Stimulated activated CD8-positive, alpha-beta memory T cell treated with anti-CD3 and anti-CD28 coated beads, Interleukin-4, amount 100 ng/mL, for 4 hours (primary cell): ENCODE measurements at places on chromosomes 11 and 22.

DNA sequence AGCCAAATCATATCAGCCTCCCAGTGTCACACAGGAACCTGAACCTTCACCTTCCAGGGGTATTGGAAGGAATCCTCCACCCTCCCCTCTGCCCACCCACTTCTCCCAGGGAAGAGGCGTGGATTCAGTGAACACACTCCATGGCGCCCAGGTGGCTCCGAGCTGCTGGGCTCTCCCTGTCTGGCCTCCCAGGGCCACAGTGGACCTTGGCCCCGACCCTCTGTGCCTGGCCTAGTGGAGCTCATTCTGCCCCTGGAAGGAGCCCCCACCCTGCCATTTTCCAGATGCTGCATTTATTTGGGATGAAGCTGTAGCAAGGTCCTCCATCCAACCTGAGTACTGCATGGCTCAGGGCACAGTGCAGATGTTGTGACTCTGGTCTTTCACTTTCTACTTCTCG lies 1340.1 kb downstream of the TBC1D22A start:
- no peak for DNase-seq

DNA sequence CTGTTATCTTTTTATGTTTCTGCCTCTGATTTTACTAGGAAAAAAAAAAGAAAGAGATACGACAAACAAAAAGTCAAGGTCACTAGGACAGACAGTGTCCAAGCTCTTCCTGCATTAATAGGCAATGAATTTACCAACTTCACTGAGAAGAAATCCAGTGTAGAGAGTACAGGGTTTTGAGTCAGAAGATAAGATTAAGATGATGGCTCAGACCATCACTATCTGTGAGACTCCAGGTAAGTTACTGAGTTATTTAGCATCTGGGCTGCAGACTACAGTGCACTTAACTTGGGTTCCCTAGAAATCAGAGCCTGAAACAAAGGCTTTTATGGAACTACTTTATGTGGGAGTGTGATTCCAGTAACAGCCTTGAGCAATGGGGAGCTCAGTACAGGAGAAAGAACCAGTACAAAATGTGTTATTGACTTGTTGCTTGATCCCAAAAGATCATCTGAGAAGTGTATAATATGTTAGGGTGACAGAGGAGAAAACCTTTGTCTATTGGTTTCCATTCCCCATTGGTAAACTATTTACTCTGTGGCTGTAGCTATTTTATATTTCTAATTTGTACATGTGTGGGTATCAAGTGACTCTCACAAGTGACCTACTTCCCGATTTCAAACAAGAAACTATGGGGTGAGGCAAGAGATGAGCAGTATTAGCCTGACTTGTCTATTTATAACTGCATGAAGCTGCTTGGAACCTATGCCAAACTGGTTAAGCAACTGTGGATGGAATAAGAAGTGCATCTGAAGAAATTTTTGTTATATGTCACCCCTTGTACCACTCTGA lies 395.8 kb downstream of the RAB38 start:
- no peak for DNase-seq

DNA sequence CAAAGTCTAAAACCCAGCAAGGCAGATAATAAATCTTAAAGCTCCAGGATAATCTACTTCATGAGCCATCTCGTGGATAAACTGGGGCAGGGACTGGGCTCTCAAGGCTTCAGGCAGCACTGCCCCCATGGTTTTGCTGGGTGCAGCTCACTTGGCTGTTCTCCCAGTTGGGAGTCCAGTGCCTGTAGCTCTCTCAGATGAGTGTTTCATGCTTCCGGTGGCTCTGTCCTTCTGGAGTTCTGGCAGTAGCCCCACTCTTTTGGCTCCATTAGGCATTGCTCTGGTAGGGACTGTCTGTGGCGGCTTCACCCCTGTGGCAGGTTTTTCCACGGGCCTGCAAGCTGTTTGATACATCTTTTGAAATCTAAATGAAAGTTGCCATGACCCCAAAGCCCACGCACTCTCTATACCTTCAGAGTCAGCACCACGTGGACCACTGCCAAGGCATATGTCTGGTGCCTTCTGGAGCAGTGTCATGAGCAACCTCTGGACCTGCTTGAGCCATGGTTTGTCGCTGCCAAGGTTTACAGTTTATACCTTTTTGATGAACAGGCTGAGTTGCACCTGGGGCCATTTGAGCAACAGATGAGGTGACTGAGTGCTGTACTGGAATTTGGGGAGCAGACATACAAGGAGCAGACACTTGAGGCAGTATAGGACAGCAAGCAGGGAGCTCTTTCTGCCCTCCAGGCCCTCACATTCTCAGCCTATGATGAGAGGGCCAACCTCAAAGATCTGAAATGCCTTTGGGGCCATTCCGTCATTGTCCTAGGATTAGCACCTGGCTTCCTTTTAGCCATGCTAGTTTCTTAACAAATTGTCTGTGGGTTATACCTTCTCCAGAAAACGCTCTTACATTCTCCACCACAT lies 48.6 kb downstream of the MTNR1B start:
- no peak for DNase-seq

- DNase-seq = no peak
Measured at GRCh38 chr11:79108851-79109250, 332.0 kb downstream of the TENM4 start.

- no peak for DNase-seq
Measured at GRCh38 chr11:134537941-134538340, 125.9 kb upstream of the B3GAT1 start.

- no peak for DNase-seq
Measured at GRCh38 chr11:16804104-16804947, 65.9 kb downstream of the C11orf58 start.

- peak; percentile 46 for DNase-seq
Measured at GRCh38 chr11:115504276-115505158, at the start of gene CADM1. Gene CADM1 (minus strand): TSS chr11:115504415.

GRCh38 chr11:125921042-125921441 lies 16.7 kb downstream of the DDX25 start:
- DNase-seq = no peak

GRCh38 chr11:12785901-12786300 lies 111.7 kb downstream of the TEAD1 start:
- DNase-seq = no peak

- no peak for DNase-seq
Measured at GRCh38 chr22:44575381-44576268, 77.6 kb upstream of the RTL6 start.

GRCh38 chr11:59200423-59200746 lies 12.3 kb downstream of the MPEG1 start:
- DNase-seq = no peak

DNA sequence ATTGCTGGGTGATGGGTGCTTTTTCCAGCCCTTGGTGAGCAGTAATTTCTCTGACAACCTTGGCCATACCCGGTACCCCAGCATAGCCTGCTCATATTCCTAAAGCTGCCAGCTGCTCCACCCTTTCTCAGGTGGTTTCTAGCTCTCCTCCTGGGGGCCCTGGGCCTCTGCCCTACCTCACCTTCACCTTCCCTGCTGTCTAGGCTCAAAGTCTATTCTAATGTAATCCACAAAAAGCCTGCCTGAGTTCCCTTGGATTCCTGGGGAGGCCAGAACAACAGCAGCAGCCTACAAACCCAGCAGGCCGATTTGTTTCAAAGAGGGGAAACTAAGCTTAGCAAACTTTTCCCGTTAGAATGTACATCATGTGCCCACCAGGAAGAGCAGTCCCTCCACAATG lies 117.6 kb downstream of the DSCAML1 start:
- DNase-seq = no peak

DNA sequence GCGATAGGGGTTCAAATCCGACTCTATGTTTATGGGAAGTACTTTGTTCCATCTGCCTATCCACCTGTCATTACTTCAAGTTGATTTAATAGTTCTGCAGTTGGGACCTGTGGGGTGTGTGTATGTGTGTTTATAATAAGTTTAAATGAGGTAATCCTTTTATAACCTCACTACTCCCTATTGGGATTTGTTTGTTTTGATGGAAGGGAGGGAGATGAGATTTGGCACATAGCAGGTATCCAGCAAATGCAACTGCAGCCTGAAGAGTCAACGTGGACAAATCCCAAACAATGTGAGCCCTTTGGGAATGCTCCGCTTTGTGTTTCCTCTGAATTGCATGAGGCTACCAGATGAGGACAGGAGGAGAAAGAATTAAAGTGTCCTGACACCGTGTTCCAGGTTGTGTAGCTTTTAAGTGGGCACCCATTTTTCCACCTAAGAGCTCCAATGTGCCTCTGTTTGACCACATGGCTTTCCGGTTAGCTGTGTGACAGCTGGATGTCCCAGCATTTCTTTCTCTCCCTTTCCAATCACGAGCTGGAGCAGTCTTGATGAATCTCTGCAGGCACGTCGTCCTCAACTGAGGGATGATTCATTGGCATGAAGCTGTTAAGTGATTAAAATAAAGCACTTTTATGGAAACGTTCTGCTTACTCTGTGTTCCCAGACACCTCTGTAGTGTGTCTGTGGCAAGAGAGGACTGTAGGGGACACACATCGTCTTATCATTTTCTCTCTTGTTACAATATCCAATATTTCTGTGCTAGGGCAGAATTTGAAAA lies 610.7 kb downstream of the NTM start:
- DNase-seq = no peak

DNA sequence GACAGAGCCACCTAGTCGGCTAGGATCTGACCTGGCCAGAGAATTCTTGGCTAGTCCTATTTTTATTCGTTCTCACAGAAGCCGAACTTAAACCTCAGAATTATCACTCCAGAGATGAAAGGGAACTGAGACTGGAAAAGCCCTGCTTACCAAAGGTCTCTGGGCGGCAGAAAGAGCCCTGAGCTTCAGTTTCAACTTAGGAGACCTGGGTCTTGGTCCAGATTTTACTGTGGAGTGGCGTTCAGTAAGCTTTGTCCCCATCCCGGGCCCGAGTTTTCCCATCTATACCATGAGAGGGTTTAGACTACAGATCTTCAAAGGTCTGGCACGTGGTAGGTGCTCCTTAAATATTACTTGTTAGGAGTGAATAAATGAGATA lies 516 bp downstream of the NEU3 start:
- DNase-seq = no peak

GRCh38 chr22:26334232-26334631 lies 94.8 kb upstream of the ASPHD2 start:
- no peak for DNase-seq

- DNase-seq = no peak
Measured at GRCh38 chr11:66958956-66959274, 732 bp upstream of the PC start.

DNA sequence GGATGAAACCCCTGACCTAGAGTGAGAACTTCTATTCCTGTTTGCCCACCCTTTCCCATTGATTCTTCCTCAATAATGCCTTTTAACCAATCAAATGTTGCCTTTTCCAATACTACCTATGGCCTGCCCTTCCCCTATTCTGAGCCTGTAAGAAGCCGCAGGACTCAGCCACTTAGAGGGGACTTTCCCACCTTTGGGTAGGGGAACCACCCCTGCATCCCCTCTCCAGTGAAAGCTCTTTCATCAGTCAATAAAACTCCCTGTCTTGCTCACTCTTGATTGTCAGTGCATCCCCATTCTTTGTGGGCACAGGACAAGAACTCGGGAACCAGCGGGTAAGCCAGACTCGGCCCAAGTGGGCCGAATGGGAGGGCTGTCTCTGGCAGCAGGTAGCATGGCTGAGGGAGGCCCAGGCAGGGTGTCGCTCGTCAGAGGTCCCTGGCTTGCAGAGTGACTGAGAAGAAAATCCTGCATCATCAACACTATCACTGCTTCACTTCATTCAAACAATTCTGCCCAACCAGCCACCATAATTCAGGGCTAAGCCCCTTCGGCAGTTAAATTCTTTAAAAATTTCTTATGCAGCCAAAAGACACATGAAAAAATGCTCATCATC lies 30.4 kb downstream of the LDHAL6A start:
- no peak for DNase-seq

DNA sequence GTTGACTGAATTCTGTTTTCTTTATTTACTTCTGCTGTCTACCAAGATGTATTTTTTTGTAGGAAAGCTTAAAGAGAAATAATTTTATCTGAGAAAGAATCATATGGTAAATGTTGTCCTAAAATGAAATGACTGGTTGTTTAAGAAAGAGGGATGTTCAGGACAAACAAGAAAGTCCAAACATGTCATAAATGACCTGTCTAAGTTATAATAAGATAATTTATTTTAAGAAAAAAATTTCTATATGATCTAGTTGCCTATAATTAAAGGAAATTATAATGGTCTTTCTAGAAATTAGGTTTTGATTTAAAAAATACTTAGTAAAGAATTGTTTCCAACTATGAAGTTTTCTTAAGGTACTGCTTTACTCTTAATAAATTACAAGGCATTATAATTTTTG lies 10.5 kb downstream of the SCGB2A2 start:
- DNase-seq = no peak

DNA sequence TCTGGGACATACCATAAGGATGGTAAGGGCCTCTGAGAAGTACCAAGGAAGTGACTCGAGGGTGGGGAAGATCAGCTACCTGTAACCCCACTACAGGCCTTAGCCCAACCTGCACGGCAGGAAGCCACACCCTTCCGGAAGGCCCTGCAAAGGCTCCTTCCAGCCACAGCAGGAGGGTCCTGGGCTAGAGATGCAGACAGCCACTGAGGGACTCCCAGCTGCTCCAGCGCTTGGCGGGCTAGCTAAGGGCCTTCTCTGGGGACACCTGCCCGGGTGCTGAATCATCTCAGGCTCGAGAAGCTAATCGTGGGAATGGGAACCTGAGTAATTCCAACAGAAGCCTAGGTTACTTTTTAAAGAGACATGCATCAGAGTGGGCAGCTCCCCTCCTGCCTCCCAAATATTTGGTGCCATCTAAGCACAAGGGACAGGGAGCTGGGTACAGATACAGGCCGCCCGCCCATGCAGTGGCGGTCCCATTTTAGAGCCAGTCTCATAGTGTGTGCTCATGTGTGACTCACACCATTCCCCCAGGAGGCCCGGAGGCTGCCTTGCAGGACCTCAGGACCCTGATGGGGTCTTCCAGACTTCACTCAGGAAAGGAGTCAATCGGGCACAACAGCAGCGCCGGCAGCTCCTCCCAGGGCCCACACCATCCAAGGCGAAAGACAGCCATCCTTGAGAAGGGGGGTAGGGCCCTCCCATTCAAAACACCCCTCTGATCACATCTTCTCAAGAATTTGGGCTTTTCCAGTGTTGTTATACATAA lies 8.0 kb downstream of the MYH9 start:
- no peak for DNase-seq

- no peak for DNase-seq
Measured at GRCh38 chr22:22764085-22764484, 119.7 kb downstream of the GGTLC2 start.

GRCh38 chr11:57703341-57703740 lies 8.7 kb downstream of the MED19 start:
- no peak for DNase-seq

DNA sequence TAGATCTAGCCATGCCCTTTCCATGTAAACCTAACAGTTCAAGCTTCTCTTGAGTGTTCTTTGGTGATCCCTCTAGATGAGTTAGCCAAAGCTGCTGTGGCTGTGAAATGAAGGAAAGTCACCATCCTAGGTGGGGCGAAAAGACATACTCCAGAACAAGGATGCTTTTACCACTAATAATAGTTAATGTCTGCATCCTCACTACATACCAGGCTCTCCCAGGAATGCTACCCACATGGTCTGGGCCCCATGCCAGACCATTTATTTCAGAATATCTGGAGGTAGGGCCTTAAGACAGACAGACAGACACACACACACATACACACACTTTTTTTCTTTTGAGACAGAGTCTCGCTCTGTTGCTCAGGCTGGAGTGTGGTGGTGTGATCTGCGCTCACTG lies 14.7 kb downstream of the ABTB2 start:
- DNase-seq = no peak

GRCh38 chr11:96167787-96168186 lies 175.2 kb downstream of the MAML2 start:
- no peak for DNase-seq
